ENCODE measurements at places on chromosomes 13 and 19.

GRCh38 chr13:48728226-48728625 is 74.5 kb downstream of the CYSLTR2 start:
- no peak for DNase-seq

DNA sequence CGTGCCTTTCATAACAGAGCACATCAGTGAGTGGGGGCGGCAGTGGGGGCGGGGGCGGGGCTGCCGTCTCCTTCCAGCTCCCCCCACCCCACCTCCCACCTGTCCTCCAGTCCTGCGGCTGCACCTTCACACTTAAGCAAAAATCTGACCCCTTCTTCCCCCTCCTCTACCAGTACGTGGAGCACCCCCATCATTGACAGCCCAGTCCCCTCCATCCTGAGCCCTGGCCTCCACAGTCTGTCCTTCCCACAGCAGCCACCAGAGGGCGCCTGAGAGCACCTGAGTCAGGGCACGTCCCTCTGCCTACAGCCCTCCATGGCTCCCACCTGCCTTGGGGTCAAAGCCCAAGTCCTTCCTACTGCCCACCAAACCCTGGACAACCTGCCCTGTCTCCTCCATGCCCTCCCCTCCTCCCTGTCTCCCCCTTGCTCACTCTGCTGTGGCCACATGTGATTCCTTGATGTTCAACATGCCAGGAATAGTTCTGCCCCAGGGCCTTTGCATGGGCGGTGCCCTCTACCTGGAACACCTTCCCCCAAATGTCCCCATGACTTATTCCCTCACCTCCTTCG is 4.0 kb downstream of the EBI3 start:
- DNase-seq, result peak; percentile 71

- DNase-seq, result no peak
These were observed 739.1 kb downstream of the DIAPH3 start for GRCh38 chr13:59424661-59425060.

GRCh38 chr13:51957377-51958216 is 53.7 kb downstream of the ATP7B start:
- no peak for DNase-seq

DNA sequence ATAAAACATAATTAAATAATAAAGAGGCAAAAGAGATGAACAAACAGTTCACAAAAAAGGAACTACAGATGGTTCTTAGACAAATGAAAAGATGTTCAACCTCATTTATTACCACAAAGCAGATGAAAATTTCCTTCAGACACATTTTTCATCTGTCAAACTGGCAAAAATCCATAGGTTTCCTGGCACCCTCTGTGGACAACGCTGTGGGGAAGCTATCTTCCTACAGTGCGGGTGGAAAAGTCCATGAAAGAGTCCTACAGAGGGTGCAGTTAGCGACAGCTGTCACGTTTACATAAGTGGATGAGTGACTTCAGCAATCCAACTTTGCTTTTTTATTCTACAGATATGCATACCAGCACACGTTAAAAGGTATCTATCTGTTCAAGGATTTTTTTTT is 30.3 kb upstream of the PDCD5 start:
- DNase-seq, result no peak

GRCh38 chr19:48716562-48717291 is 2.8 kb downstream of the MAMSTR start:
- DNase-seq, result no peak

DNA sequence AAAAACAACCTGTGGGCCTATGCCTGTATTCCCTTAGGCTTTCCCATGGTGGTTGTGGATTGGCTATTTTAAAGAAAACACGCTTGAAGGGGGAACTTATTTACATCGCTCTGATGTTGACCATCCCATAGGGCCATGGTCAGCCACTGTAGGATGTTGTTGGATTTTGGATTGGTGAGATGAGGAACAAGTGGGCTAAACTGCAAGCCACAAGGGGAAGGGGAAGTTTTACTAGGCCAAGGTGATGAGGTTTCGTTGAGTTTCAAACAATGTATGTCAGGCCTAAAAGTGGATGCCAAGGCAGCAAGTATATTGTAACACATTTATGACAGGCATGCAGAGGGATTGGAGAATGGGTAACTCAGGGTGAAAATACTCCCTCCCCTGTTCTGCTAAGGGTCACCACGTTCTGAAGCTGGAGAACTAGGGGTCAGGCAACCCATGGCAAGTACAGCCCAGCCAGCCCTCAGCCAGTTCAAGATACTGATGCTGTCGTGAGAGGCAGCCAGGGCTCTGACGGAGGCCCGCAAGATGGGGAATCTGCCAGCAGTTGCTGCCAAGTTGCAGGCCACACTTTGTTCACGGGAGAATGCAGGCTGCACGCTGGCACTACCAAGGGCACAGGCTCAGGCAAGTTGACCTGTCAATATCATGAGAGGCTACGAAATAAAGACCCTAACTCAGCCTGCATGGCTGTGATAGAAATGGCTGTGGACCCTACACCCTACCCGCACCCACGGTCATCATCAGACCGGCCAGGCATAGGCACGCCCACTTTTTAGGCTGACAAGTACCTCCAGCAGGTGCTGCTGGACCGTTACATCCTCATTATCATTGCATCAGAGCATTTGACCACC is 11.1 kb downstream of the IRGC start:
- DNase-seq, result no peak

DNA sequence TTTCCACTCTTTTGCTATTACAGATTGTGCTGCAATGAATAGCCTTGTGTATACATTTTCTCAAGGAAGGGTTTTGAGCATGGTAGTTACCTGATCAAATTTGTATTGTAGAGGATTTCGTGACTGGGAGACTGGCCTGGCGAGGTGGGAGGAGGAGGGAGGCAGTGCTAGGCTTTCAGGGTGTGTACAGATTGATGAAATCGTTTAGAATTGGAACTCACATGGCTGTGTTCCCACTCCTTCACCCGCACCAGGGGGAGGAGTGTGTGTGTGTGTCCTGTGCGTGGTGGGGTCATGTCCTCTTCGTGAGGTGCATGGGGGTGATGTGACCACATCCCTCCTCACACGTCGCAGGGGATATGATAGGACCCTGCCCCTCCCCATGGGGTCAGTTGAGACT is 8.3 kb downstream of the PGLYRP1 start:
- no peak for DNase-seq

DNA sequence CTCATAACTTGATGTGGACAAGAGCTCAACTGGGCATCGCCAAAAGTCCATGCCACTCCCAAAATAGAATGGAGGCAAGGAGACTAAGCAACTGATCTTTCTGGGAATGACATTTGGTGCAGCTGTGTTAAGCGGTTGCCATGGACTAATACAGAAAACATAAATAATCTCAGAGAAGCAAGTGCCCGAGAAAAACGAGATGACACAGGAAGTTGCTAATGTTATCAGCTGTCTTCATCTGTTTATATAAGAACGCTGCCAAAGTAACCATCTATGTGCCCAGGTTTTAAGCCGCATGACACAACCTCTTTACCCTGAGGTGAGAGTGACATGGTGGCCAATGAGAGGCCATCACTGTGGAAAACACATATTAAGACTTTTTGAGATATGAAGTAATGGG is 54.9 kb upstream of the SACS start:
- DNase-seq, result no peak

GRCh38 chr19:47157431-47158321 is 27.0 kb downstream of the SAE1 start:
- DNase-seq, result no peak
